Suppressor macrophage (primary cell): ENCODE measurements at places on chromosomes 12 and 14.

DNA sequence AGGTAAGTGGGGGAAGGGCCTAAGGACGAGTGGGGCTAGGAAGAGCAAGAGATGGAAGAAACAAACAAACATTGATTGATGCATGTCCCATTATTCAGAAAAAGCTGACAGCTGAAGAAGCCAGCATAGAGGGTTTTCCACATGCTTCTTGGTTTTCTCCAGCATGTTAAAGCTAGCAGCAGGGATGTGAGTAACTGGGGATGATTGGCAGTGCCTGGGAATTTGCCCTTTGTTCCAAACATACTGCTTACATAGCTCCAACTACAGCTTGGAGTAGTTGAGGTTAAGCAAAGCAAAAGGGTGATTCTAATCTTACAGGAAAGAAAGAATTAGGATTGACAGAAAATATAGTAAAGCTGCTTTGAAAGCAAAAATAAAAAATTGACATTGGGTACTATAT lies 68.0 kb upstream of the IFNG-AS1 start:
- DNase-seq, result no peak

DNA sequence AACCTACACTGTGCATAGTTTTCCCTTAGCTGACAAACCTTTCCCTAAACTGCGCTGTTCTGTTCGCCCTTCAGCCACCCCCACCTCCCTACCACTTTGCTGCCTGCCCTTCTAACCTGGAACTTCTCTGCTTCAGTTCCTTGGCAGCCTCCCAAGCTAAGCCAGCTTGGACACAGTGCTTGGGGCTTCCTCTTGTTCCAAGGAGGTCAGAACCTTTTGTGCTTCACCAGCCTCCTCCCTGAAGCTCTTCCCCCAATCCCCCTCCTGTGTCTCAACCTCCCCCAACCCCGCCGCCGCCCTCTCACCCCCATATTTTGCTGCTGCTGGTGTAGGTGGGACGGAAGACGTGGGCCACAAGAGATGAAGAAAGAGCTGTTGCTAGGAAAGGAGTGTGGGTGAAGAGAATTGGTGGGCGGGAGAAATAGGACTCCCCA lies 8.1 kb upstream of the RIC8B start:
- peak; percentile 44 for DNase-seq

- DNase-seq, result no peak
Observed at GRCh38 chr12:130646716-130647370, 69.3 kb downstream of the RIMBP2 start.

DNA sequence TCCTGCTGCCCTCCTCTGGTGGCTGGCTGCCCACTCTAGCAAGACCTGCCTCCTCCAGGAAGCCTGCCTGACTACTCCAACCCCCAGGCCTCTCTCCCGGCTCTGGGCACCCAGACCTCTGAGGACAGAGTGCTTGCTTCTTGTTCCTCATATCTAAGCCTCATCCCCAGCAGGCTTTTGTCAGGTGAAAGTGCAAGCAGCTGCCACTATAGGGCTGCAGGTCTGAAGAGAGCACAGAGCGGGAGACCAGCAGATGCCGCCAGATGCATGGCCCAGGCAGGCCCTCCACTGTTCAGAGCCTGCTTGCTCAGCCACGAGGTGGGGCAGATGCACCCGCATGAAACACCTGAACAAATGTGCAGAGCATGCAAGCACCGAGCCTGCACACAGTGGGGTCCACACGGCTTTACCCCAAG lies 73.0 kb downstream of the SERPINA3 start:
- DNase-seq, result no peak

- peak; percentile 46 for DNase-seq
Observed at GRCh38 chr12:25829192-25829591, 129.3 kb upstream of the RASSF8 start.

DNA sequence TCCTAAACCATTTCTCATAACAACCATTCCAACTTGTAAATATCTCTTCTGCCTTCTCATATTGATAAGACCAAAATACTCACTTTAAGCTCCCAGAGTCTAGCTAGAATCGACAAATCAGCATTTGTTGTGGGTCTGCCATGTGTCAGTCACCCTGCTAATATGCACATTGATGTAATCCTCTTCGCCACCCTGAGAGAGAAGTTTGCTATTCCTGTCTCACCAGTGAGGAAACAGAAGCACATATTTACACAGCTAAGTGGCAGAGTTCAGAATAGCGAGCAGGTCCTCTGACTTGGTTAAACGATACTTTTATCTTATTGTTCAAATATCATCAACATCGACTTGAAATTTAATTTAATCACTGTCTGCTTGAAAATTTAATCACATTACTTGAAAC lies 142.1 kb downstream of the ANO4 start:
- DNase-seq, result no peak

DNA sequence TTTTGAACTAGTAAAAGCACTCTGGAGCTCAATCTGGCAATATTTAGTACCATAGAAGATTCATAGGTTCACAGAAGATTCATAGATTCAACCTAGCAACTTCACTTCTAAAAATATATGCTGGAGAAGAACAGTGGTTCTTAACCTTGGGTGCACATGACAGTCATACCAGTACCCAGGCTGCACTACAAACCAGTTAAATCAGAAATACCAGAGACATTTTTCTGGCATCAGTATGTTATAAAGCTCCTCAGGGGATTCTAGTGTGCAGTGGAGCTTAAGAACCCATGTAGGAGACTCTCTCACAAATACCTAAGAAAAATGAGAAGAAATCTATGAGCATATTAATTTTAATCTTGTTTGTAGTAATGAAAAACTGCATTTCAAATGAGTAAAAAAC lies 46.6 kb downstream of the CNTN1 start:
- DNase-seq, result no peak

DNA sequence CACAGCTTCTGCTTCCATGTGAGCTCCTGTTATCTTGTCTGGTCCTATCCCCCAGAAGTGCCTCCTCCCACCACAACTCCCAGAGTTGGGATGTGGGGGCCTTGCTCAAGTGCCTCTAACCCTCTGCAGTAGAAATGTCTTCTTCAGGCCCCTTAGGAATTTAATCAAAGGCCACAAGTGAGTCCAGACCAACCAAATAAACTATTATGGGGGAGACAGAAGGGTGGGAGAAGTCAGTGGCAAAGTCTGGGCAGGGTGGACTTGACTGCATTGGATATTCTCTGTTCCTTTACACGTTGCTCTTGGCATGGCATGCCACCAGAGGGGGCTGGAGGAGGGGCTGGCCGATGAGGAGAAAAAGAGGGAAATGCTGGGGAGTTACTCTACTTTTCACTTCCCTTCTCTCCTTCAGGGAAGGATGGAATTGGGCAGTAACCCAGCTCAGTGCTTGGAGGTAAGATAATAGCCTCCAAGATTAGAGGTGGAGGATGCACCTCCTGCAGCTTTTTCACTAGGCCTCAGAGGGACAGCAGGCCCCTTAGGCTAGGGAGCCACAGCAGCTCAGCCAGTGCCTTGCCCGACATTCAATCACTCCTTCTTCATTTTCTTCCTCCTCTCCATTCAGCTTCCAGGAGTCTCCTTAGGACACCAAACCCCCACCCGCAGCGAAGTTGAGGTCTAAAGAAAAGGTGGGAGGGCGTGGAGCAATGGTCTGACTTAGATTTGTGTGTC lies 1.2 kb upstream of the AP1G2 start:
- peak; percentile 81 for DNase-seq

DNA sequence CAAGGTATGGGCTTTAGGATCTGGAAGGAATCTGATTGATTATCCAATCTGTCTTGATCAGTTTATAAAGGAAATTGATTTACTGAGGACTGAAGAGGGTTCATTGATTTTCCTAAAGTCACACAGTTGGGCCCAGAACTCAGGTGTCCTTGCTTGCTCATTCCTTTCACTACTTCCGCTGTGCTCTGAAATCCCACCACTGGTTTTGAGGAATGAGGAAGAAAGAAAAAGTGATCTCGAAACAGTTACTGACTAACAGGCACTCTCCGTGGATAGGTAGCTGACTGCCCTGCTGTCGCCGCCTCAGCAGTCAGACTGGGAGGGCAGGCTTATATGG lies at the start of gene FITM1:
Gene FITM1 (plus strand): TSS at position 280 of the 337 bp plus-strand sequence. CDS start 905 bp downstream, outside the sequence.
- peak; percentile 19 for DNase-seq

DNA sequence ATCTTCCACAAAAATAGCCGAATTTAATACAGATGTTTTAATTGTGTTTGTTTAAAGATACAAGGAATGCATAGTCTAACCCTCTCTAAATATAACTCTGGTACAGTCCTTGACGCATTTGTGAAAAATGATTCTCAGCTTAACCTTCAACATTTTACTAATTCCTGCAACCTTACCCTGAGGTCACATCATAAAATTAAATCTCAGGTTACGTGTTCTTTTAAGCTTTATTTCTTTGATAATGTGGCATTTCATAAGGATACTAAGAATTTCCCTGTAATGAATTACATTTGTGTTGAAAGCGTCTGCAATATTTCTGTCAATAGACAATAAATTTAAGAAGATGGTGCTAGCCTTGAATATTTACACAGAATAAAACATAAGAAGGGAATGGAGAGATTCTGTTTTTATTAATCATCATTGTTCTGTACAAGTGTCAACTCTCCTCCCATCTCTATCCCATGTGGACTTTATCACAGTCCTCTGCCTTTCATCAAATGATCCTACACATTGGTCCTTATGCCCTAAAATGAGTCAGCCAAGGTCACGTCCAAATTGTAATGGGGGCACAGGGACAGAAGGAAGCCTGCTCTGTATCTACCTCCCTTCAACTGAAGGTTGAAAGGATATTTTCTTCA lies 769.3 kb upstream of the FLRT2 start:
- no peak for DNase-seq

- no peak for DNase-seq
Observed at GRCh38 chr14:99596772-99597171, 7.2 kb downstream of the CCDC85C start.

DNA sequence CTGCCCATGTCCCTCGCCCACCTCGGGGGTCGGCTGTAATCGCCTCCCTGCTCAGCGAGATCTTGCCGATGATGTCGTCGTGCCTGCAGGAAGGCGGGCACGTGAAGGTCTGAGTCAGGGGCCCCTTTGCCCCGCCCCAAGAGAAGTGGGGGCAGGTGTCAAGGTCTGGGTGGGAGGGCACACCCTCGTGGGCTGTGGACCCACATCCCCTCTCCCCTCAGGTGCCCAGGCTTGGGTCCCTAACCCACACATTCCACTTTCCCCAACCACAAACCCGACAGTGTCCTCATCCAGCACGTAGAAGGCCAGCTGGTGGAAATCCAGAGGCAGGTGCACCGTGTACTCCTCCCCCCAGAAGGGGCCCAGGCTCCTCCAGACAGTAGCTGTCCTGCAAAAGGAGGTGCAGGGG lies 7.8 kb downstream of the RASAL1 start:
- DNase-seq, result no peak

DNA sequence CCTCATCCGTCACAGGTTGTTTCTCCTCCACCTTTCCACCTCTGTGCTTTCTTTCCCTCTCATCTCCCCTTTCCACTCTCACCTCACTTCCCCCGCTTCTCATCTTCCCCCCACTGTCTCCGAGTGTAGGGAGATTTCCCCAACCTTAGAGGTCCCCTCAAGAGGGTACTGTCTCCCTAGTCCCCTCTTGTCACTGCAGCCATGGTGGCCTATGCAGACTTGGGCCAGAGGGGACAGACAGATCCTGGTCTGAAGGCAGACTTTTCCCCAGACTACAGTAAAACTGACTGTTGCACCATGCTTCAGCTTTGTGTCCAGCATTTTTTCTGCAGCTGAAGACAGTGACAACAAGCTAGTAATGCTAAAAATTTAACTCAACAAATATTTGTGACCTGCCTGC lies 41.2 kb downstream of the KANSL2 start:
- no peak for DNase-seq

DNA sequence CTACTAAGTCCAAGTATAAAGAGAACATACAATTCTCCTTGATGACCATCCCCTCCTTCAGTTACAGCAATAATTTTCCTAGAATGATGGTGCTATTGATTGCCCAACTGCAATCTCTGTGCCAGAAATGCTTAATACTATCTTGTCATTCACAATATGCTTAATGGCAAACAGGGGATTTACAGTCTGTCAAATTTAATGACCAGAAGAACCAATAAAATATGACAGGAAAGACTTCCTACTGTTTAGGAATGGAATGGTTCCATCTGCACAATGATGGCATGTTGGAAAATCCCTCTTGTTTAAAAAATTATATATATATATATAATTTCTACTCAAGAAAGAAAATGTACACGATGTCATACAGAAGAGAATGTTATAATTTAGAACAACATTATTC lies 623.2 kb downstream of the CCER1 start:
- DNase-seq, result no peak

DNA sequence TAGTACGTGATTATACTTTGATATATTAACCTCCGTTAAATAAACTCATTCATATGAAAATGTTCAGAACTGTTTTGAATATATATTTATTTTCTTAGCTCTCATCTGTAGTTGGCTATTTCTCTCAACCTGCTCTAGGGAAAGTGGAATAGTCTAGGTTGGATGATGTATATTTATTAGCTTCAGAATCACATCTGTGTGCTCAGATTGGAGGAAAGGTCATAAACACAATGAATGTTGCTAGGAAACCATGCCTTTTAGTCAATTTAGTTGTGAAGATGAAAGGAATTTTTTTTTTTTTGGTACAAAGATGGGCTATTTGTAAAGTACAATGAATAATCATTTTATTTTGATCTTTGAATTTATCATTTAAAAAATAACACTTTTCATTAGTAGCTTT lies 439.1 kb downstream of the FOXG1 start:
- DNase-seq, result no peak

- DNase-seq, result no peak
Observed at GRCh38 chr12:112551681-112552080, 132.9 kb downstream of the PTPN11 start.

GRCh38 chr12:120229071-120229486 lies 28.2 kb upstream of the RPLP0 start:
- no peak for DNase-seq

DNA sequence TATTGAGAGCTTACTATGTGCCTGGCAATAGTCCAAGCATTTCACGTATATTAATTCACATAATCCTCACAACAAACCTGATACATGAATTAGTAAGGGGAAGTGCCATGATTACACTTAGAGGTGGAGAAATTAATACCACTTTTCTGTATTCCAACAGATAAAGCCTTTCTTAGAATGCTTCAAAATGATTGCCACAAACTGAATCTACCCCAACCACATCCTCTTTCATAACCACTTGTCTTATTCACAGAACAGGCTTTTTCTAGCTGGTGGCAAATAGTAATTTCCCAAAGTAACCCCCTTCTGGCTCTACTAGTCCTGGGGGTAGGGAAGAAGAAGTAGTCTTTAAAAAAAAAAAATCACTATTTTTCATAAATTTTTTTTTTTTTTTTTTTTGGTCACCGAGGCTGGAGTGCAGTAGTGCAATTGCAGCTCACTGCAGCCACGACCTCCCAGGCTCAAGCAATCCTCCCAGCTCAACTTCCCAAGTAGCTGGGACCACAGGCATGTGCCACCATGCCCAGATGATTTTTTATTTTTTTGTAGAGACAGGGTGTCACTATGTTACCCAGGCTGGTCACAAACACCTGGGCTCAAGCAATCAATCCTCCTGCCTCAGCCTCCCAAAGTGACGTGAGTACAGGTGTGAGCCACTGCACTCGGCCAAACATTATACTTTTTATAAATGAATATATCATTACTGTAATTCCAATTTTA lies 59.0 kb upstream of the ARID2 start:
- peak; percentile 38 for DNase-seq

DNA sequence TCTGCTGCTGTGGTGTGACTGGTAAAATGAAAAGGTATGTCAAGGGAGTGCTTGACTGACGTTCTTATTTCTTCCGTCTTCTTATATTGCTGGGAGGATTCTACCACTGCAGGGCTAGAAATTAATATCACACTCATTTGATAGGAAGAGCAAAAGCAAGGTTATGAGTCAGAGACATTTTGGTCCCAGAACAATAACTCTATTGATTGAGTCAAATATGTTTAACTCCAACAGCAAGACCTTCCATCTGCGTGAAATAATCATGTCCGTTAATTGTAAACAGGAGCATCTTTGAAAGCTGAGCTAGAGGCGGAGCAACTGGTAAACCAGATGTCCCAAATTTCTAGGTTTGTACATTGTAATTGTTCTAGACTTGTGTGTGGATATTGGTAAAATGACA lies 1293.6 kb downstream of the AACS start:
- no peak for DNase-seq
